ENCODE measurements at places on chromosomes 7 and 10. TPM values are rescaled to one million over a fixed set of nuclear protein-coding genes. Genes with fewer than 3 reads are reported as not detected.

Gene FAM20C
- 19.2 TPM for total RNA-seq

Gene FRA10AC1
- 78.0 TPM for total RNA-seq

DNA sequence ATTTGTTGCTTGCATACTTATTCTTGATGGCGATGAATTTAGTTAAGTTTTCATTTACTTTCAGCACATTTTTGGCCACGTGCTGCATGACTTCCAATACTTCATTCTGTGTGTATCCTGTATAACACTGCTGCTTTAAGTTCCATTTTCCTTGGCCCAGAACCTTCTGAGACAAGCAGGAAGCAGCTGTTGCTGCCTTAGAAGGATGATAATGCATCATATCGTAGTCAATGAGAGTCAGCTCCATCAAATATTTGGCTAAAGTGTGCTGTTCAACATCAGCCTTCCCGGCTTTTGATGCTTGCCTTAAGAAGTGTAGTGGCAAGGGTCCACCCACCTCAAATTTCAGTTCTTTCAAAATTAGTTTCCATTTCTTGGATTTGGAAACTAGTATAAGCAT is 59.2 kb upstream of the GLCCI1 start:
- DNase-seq = no peak
- H3K4me3 ChIP-seq = no peak overlapping the region
- H3K27ac ChIP-seq = no peak overlapping the region
- H3K36me3 ChIP-seq = no peaks in the 10 kb centered on the region
- no peaks in the 10 kb centered on the region for H3K27me3 ChIP-seq

GRCh38 chr7:84813376-84813775 is 373.5 kb downstream of the SEMA3D start:
- no peak overlapping the region for H3K4me3 ChIP-seq
- H3K27ac ChIP-seq = no peak overlapping the region
- peaks cover 7% of the 10 kb centered on the region for H3K4me1 ChIP-seq
- no peak for DNase-seq

- H3K27me3 ChIP-seq = no peaks in the 10 kb centered on the region
- H3K36me3 ChIP-seq = no peaks in the 10 kb centered on the region
- H3K4me3 ChIP-seq = no peak overlapping the region
- H3K27ac ChIP-seq = no peak overlapping the region
These were observed 50.0 kb downstream of the RAB11FIP2 start for GRCh38 chr10:117996709-117997108.

Gene ZSWIM8
- total RNA-seq = 86.4 TPM

Gene CTBP2
- total RNA-seq = 45.7 TPM

GRCh38 chr10:125120053-125120710 is 40.2 kb downstream of the CTBP2 start:
- no peaks in the 10 kb centered on the region for H3K27me3 ChIP-seq
- DNase-seq = no peak
- no peak overlapping the region for H3K4me3 ChIP-seq
- H3K4me1 ChIP-seq = peaks cover 68% of the 10 kb centered on the region
- peak overlapping the region; percentile 12 for H3K27ac ChIP-seq

GRCh38 chr7:75789361-75789924 is 17.4 kb upstream of the CCL26 start:
- H3K4me1 ChIP-seq = peaks cover 12% of the 10 kb centered on the region
- no peaks in the 10 kb centered on the region for H3K36me3 ChIP-seq
- no peak overlapping the region for H3K27ac ChIP-seq
- no peak for DNase-seq
- H3K27me3 ChIP-seq = no peaks in the 10 kb centered on the region

DNA sequence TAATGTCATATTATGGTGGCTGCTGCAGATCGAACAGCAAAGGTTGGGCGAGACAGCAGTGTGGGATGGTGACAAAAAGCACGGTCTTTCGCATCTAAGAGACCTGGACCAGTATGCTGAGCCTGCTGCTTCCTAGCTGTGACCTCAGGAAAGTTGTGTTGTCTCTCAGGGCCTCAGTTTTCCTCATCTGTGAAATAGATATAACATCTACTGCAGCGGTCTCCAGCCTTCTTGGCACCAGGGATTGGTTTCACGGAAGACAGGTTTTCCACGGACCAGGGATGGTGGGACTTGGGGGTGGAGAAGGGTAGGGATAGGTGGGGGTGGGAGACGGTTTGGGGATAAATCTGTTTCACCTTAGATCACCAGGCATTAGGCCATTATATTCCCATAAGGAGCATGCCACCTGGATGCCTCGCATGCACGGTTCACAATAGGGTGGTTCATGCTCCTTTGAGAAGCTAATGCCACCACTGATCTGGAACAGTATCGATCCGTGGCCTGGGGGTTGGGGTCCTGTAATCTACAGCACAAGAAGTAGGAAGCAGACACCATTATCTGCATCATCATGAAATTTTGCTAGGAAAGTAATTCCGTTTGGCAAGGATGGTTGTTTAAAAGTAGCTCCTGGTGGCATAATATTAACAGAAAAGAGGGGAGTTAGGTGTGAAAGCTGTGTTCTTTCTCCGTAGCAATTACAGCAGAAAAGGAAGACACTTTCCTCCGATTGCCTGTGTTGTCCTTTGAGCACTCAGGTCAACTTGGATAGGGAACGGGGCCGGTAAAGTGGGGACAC is 10.8 kb downstream of the KLF6 start:
- peaks cover 45% of the 10 kb centered on the region for H3K4me1 ChIP-seq
- no peaks in the 10 kb centered on the region for H3K27me3 ChIP-seq
- DNase-seq = no peak
- no peak overlapping the region for H3K4me3 ChIP-seq

- H3K27me3 ChIP-seq = peaks cover 15% of the 10 kb centered on the region
- H3K36me3 ChIP-seq = peaks cover 16% of the 10 kb centered on the region
- H3K4me3 ChIP-seq = no peak overlapping the region
These were observed 29.9 kb downstream of the POLL start for GRCh38 chr10:101558204-101558603.

DNA sequence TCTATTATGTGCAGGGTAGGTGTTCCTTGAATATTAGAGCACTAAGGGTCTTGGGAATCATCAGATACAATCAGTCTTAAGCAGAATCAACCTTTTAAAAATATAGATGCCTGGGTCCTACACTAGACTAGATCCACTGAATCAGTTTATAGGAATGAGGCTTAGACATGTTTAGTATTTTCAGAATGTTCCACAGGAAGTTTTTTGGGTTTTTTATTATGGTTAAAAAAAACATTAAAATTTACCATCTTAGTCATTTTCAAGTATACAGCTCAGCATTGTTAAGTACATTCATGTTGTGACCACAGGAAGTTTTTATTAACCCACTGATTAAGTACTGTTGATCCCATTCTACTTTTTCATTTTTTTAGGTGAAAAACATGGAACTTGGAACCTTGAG is 135.7 kb downstream of the LCOR start:
- H3K4me1 ChIP-seq = no peaks in the 10 kb centered on the region
- no peaks in the 10 kb centered on the region for H3K36me3 ChIP-seq
- no peaks in the 10 kb centered on the region for H3K27me3 ChIP-seq
- H3K4me3 ChIP-seq = no peak overlapping the region

Gene OR2A1
- not detected for total RNA-seq

Gene RBM48
- total RNA-seq = 21.2 TPM

Gene GOLGA7B
- 19.4 TPM for total RNA-seq

DNA sequence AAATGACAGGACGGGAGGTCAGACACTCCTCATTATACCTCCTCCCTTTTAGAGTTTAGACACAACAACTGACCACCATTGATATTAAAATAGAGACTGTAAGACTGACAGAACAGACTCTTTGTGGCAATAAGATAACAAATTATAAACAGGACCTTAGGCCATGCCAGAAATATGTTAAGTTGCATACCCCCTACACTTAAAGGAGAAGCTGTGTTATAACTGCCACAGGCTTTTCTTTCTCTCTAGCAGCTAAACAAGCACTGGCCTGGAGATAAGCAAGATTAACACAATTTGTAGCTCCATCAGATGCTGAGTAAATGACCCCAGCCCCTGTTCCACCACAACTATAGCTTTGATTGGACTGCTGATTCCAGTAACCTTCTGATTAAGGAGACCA is 10.5 kb upstream of the UNC5B start:
- H3K4me1 ChIP-seq = no peaks in the 10 kb centered on the region
- peaks cover 10% of the 10 kb centered on the region for H3K27me3 ChIP-seq
- no peak overlapping the region for H3K4me3 ChIP-seq
- H3K36me3 ChIP-seq = no peaks in the 10 kb centered on the region
- H3K27ac ChIP-seq = no peak overlapping the region

DNA sequence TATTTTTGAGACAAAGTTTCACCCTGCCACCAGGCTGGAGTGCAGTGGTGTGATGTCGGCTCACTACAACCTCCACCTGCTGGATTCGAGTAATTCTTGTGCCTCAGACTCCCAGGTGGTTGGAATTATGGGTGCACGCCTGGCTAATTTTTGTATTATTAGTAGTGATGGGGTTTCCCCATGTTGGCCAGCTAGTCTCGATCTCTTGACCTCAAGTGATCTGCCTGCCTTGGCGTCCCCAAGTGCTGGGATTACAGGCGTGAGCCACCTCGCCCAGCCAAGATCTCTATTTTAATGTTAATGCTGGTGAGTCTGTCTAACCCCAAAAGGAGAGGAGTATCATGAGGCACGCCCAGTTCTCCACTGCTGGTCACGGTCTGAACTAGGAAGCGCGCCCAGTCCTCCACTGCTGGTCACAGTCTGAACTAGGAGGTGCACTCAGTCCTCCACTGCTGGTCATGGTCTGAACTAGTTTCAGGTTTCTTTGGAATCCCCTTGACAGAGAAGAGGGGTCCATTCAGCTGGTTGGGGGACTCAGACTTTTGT is 5.6 kb upstream of the LRRC27 start:
- H3K27ac ChIP-seq = no peak overlapping the region
- no peak for DNase-seq
- H3K36me3 ChIP-seq = peaks cover 3% of the 10 kb centered on the region
- no peak overlapping the region for H3K4me3 ChIP-seq
- no peaks in the 10 kb centered on the region for H3K27me3 ChIP-seq

Gene VWDE
- 2.6 TPM for total RNA-seq

Gene TMEM236
- 0.39 TPM for total RNA-seq

DNA sequence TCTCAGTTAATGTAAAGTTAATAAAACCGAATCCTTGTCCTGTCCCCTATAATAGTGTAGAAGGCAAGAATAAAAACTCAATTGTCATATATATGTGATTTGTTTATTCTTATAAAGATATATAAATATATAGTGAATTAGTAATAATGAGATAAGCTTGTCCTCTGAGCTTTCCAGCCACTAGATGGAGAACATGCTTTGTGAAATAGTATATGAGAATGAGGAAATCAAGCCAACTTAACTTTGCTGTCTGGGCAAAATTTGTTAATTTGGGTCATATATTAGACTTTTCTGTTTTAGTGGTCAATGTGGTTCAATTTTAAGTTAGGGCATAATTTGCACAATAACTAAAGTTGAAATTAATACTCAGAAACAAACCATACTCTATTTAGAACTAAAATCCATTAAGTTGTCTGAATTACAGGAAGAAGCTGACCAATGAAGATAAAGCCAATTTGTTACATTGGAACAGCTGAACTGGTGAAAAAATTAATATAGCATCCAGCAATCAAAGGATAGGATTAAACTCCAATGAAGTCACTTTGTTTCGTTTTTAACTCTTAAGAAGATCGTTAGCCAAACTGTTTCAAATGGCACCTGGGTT is 595.0 kb downstream of the ARL4A start:
- no peak overlapping the region for H3K27ac ChIP-seq
- no peak overlapping the region for H3K4me3 ChIP-seq
- H3K4me1 ChIP-seq = no peaks in the 10 kb centered on the region
- no peak for DNase-seq

- DNase-seq = no peak
- peaks cover 4% of the 10 kb centered on the region for H3K4me1 ChIP-seq
- no peak overlapping the region for H3K27ac ChIP-seq
- H3K36me3 ChIP-seq = peaks cover 28% of the 10 kb centered on the region
These were observed 69.0 kb downstream of the SEPTIN7 start for GRCh38 chr7:35869810-35870209.

DNA sequence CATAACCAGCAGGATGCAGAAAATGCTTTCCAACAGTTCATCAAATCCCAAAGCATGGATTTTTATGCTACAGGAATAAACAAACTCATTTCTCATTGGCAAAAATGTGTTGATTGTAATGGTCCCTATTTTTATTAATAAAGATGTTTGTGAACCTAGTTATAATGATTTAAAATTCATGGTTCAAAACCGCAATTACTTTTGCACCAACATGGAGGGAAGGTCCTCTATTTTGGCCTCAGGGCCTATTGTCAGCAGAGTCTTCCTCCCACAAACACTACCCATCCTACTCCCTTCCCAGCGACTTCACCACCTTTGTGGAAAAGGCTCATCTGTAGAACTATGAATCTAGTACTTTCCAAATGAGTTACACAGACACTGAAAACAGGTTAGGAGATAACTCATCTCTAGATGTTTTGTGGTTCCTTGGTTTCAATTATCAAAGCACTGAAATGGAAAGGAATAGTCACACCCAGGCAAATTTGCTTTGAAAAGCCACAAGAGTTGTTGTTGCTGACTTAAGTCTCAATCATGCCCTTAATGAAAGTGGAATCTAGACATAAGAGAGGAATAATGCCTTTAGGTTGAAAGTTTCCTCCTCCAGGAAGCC is 59.4 kb upstream of the FRMD4A start:
- no peaks in the 10 kb centered on the region for H3K36me3 ChIP-seq
- peaks cover 3% of the 10 kb centered on the region for H3K27me3 ChIP-seq
- H3K4me1 ChIP-seq = no peaks in the 10 kb centered on the region

Gene ELFN1
- total RNA-seq = 2.5 TPM

Gene NUTM2B
- total RNA-seq = 0.11 TPM

- no peak for DNase-seq
- no peak within 1 kb of the TSS for H3K27ac ChIP-seq
These were observed at the start of gene ADAM12 for GRCh38 chr10:126387931-126388911. Gene ADAM12, minus strand, starts transcription at chr10:126388477. Its CDS starts 332 bp downstream, at chr10:126388145.

GRCh38 chr10:117462816-117463544 is 79.6 kb upstream of the EMX2 start:
- no peak for DNase-seq
- H3K4me3 ChIP-seq = no peak overlapping the region
- H3K36me3 ChIP-seq = no peaks in the 10 kb centered on the region
- peak overlapping the region; percentile 83 for H3K27ac ChIP-seq
- peaks cover 25% of the 10 kb centered on the region for H3K4me1 ChIP-seq

DNA sequence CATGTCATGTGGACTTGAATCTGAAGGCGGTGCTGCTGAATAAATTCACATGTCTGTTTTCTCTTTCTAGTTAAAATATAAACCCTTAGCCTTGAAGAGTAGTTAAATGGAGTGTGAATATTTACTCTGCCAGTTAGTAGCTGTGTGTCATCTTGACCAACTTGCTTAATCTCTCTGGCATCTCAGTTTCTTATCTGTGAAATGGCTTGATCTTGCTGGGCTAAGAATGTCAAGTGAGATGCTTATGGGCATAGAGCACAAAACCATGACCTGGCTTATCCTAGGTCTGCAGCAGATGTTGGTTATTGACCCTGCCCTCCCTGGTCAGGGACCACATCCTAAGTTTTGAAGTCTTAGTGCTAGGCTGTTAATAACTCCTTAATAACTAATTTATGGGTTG is 16.6 kb downstream of the ARID5B start:
- H3K4me3 ChIP-seq = no peak overlapping the region
- no peak for DNase-seq
- H3K4me1 ChIP-seq = no peaks in the 10 kb centered on the region
- no peak overlapping the region for H3K27ac ChIP-seq

Measured in suprapubic skin (tissue), 4 donors.